AG09319 (cell line): ENCODE measurements at places on chromosomes 3 and 15.
A peak's percentile ranks its signal among the peaks of the same experiment; 100 is the strongest.

DNA sequence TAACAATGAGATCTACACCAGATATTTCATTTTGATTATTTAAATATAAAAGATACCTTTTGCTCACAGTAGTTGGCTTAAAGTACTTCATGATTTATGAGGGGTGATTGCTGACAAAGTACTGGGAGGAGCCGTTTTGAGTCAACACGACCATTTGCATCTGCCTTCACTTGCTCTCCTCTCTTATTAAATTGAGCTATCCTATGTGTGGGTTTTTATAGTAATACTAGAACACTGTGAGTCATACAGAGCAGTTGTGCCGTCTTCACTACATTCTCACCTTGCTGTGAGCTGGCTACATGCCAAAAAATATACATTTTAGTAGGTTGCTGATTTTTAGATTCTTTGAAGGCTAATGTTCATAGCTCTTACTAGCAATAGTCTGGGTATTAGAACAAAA, 161.2 kb downstream of the ALCAM start:
- DNase-seq, result no peak

DNA sequence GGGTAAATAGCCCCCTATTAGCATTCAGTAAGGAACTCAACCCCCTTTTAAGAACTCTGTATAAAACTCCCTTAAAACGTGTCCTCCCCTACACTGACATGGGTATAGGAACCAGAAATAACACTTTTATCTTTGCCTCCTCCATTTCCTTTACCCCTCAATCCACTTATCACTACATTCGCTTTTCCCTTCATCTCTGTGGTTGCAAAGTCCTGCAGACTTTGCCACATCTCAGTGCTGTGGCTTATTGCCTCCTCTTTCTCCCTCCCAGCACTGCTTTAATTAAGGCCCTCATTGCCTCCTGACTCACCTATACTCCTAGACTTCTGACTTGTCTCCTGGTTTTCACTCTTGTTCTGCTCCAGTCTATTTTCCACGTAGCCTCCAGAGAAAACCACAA, 94.3 kb upstream of the GADL1 start:
- no peak for DNase-seq

- DNase-seq, result no peak
Measured at GRCh38 chr15:92130244-92130643, 263.4 kb upstream of the ST8SIA2 start.

DNA sequence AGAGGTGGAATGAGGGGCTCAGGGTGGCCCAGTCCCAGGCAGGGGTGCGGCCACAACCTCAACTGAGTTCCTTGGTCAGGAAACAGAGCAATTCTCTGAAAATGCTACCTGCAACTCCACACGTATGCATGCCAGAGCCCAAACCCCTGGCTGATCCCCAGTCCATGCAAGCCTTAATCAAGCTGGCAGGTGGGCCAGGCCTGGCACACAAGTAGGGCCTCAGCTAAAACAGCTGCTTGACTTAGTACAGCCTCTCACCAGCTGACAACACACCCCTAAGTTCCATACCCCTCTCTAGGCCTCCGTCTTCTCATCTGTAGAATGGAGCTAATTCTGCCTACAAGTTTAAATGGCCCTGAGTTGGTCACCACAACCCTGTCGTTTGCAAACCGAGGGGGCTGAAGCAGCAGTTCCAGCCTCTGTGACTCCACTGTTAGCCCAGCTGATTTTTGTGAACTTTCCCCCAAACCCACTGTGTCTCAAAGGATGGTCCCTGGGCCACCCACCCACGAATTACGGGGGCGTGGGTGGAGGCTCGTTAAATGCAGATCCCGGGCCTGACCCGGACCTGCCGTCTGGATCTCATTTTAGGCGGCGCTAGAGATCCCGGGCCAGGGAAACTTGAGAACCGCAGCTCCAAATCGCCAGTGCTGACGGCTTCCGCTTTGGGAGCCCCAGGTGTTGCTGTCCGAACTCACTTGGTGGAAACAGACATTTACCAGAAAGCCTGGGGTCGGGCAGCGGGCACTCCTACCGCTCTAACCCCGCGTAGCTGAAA, 927 bp downstream of the CHDH start:
- DNase-seq, result peak; percentile 5

GRCh38 chr15:93300796-93301195, 211.8 kb upstream of the RGMA start:
- DNase-seq, result no peak

DNA sequence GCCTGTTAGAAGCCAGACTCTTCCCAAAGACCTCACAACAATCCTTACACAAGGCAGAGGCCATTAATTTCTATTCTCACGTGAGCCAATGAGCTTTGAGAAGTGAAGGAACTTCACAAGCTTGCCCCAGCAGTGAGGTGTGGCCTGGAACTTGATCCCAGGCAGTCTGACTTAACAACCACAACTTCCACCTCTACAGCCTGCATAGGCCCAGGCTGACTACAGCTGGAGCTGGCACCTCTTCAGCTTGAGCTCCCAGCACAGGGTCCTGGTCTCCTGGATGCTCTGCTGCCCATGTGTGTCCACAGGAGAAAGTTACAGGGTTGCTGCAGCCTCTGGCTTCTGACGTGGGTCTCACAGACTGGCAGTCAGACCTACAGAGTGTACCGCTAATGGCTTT, 111.0 kb downstream of the ERC2 start:
- DNase-seq, result no peak

GRCh38 chr3:179453967-179454366, 2.7 kb upstream of the GNB4 start:
- no peak for DNase-seq

- DNase-seq, result no peak
Measured at GRCh38 chr3:44845528-44846520, 15.9 kb upstream of the TMEM42 start.

DNA sequence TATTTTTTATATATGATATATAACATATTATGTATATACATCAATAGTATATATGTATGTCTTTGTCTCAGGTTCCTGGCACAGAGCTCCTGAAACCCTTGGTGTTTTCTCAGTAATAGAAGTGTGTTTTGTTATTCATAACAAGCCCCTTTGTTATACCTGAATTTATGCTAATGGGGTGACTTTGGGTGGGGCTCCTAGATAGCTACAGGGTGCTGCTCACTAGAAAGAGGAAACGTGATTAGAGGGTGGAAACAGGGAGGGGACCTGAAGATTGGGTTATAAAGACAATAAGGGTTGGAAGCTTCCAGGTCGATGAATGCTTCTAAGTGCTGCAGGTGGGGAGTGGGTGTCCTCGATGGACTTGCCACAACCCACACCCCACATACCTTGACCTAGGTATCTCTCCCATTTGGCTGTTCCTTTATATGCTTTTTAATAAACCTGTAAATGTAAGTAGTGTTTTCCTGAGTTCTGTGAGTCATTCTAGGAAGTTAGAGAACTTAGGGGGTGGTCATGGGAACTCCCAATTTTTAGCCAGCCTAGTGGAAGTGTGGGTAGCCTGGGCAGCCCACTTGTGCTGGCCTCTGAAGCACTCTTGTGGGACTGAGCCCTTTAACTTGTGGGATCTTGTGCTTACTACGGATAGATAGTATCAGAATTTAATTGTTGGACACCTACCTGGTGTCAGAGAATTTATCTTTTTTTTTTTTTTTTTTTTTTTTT, 36.9 kb upstream of the C15orf39 start:
- no peak for DNase-seq

DNA sequence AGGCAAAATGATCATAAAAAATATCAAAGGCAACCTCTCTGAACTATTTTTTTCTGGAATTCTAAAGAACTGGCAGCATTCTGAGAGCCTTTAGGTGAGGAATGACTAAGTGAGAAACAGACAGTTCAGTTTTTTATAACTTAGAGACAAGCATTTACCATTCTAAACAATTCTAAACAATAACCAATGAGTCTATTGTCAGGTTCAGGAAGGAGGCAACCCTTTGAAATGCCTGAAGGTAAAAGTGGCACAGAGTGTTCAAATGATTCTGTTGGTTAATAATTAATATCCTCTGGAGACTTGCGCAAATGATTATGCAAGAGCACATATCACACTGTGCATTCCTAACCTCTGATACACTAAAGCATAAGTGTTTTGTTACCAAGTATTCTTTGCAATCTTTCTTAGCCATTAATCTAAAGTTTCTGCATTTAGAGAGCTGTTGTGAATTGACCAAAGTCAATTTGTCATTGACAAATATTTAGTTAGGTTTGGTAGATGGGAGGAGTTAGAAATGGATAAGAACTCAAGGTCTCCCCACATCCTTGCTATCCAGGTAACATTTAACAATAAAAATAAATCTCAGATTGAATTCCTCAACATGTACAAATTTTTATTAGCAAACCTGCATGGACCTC, 9.2 kb upstream of the TGFBR2 start:
- peak; percentile 41 for DNase-seq

- DNase-seq, result no peak
Measured at GRCh38 chr15:51266656-51267050, 71.7 kb downstream of the CYP19A1 start.

DNA sequence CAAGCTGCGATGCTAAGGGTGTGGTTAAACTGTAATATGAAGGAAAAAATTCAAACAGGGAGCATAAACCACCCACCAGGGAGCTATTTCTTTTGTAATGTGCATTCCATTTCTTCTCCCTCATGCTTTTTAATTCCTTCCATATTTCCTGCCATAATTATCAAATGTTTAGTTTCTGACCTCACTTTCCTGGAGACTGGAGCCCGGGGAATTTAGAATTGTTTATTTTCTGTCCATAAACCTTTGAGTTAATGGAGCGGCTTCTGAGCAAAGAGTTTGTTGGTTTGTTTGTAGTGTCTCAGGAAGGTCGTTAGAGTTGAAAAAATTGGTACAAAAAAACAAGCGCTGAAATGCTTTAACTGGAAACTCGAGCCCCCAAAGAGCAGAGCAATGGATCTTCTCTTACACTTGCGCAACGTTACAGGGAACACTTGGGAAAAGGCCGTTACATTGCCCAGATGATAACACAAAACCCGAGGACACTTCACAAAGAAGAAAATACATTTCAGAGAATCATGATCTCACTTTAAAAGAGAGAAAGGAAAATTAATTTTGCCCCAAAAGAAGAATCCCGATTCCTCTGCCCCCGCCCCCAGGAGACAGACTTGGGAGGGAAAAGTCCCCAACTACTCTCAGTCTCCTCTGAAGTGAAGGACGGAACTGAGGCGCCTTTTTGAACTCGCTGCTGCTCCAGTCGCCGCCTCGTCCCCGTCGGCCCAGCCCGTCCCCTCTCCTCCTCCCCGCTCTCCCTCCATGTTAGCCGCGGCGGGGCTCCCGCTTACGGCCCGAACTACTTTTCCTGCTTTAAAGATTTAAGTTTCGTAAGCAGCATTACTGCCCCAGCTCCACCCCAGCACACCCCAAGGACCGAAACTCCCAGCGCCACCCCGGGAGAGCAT, 842 bp downstream of the FSTL1 start:
- DNase-seq, result no peak

- DNase-seq, result no peak
Measured at GRCh38 chr15:99432271-99433025, 133.3 kb upstream of the MEF2A start.

GRCh38 chr3:187101184-187102072, 37.9 kb downstream of the RPL39L start:
- DNase-seq, result peak; percentile 43

GRCh38 chr15:39629906-39630305, 49.0 kb downstream of the THBS1 start:
- DNase-seq, result no peak

DNA sequence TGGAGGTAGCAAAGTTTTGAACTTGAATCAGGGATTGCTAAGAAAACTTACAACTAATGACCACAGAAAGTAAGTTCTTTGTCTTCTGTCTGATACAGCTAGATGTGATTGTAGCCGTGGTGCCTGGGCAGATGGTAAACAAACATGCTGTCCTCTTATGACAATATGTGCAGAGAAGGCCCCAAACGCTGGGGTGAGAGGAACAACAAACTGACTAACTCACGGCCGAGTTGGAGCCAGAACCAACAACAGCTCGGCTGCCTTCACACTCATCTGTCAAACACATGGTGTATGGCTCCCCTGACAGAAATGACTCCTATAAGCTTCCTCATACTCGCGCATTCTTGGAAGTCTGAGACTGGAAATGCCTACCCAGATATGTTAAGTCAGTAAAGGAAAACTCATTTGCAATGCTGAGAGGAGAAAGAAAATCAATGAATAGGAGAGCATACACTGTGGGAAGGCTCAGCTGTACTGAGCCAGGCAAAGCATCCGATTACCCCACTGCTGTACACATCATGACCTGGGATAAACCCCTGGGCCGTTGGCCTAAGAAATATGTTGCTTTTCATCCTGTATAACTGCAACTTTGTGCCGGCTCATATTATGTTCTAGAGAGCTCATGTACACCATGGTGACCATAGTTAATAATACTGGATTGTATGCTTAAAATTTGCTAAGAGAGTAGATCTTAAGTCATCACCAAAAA, 5.7 kb downstream of the THBS1 start:
- DNase-seq, result peak; percentile 60

DNA sequence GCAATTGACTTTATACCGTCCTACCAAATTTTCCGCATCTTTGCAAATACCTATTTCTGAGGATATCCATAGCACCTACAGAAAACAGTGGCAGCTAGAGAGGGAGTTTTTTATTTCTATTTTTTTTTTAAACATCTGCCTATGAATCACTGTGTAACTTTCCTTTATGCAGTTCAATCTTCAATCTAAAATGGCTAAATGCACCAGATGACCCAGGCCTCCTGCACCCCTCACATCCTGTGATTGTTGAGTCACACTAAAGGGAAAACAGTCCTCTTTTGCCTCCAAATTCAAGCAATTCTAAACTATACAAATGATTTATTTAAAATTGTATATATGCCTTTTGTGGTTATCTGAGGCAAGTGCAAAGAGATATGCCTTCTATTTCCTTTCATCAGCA, 20.1 kb upstream of the BCL6 start:
- DNase-seq, result no peak

- DNase-seq, result no peak
Measured at GRCh38 chr3:46213201-46213600, 5.1 kb upstream of the CCR1 start.

GRCh38 chr3:129224984-129225393, 24.4 kb upstream of the COPG1 start:
- no peak for DNase-seq

- DNase-seq, result no peak
Measured at GRCh38 chr3:27568393-27568792, 84.2 kb upstream of the SLC4A7 start.

GRCh38 chr15:60390871-60391501, 6.8 kb downstream of the ANXA2 start:
- DNase-seq, result peak; percentile 80

DNA sequence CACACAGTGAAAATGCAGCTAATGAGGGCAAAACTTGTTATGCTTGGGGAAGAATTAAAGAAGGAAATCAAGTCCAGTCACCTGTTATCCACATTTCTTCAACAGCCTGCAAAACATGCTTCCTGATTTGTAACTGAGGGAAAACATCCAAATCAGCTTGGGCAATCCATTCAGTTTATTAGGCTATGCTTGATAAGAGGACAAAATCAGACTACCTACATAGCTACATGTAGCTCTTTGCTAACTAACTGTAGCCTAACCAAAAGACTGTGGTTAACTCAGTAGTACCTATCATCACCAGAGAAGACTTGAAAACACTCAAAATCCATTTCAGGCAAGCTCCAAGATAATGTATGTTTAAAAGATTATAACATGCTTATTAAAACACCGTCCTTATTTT, 436.4 kb downstream of the SHQ1 start:
- no peak for DNase-seq

GRCh38 chr3:141401573-141402475, 33.5 kb downstream of the ZBTB38 start:
- no peak for DNase-seq

- DNase-seq, result no peak
Measured at GRCh38 chr3:169379496-169380090, 283.9 kb downstream of the MECOM start.

GRCh38 chr3:159632128-159632527, 356.5 kb upstream of the IL12A start:
- DNase-seq, result no peak

- DNase-seq, result no peak
Measured at GRCh38 chr15:100713163-100713867, 110.9 kb downstream of the ASB7 start.
